PC-9 (cell line): ENCODE measurements at places on chromosomes 3 and 15.

- no peak for DNase-seq
Measured at GRCh38 chr3:107942244-107942643, 148.6 kb downstream of the CD47 start.

GRCh38 chr3:98972155-98972554, 70.7 kb upstream of the DCBLD2 start:
- DNase-seq: no peak

DNA sequence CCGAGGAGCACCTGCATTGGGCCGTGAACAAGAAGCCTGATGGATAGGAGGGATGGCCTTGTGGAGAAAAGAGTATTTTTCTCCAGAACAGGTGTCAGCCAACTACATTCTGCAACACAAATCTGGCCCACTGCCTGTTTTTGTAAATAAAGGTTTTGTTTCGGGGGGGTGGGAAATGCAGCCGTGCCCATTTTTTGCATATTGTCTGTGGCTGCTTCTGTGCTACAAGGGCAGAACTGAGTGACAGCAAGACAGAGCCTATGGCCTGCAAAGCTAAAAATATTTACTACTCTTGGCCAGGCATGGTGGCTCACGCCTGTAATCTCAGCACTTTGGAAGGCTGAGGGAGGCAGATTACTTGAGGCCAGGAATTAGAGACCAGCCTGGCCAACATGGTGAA, 95.9 kb upstream of the AKAP13 start:
- no peak for DNase-seq

- no peak for DNase-seq
Measured at GRCh38 chr3:81732642-81733041, 28.8 kb downstream of the GBE1 start.

- no peak for DNase-seq
Measured at GRCh38 chr15:41849861-41850260, 11.2 kb downstream of the PLA2G4B start.

DNA sequence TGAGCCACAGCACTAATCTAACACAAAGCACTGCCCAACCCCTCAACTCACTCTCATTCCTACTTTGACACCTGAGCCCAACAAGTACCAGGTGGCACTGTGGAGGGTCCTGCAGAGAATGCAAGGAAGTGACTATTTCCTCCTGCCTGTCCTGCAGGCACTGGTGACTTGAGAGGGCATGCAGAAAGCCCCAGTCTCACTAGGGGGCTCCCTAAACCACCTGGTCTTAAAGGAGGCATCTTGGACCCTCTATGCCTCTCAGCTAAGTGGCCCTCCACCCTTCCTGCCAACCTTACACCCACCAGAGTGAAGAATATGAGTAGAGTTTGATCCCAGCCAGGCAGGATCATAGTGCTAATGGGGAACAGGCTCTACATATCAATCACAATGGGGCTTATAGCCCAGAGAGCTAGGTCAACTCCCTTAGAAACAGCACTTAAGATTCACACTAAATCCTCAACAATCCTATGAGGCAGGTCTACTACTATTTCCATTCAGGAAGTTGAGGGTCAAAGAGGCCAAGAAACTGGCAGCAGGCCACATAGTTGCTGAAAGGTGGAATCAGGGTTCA, 15.2 kb downstream of the TRAIP start:
- no peak for DNase-seq

- no peak for DNase-seq
Measured at GRCh38 chr3:10188804-10189556, 24.3 kb downstream of the IRAK2 start.

- DNase-seq: no peak
Measured at GRCh38 chr3:104835376-104835775, 531.3 kb upstream of the ALCAM start.

DNA sequence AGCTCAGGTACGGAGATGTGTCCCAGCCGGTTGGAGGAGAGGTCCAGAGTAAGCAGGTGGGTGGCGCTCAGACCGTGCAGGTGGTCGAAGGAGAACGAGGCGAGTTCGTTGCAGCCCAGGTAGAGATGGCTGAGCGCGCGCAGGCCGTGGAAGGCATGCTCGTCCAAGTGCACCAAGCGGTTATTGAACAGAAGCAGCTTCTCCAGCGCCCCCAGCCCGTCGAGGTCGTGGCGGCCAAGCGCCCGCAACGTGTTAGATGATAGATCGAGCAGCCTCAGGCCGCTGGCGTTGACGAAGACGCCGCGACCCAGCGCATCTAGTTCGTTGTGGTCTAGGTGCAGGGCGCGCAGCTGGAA, 648 bp downstream of the AMIGO3 start:
- no peak for DNase-seq

DNA sequence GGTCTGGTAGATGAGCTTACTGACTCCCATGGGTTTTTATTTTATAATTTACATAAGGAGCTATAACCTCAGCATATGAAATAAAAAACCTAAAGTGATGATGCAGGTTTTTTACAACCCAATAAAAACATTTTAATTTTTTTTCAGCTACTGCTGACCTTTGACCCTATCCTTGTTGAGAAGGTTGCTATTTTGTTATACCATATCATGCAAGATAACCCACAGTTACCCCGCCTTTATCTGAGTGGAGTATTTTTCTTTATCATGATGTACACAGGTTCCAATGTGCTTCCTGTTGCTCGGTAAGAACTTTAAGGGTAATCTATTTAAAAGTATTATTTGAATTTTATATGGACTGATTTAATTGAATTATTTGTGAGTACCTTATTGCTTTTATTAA, 70.8 kb downstream of the DNAJC13 start:
- no peak for DNase-seq

DNA sequence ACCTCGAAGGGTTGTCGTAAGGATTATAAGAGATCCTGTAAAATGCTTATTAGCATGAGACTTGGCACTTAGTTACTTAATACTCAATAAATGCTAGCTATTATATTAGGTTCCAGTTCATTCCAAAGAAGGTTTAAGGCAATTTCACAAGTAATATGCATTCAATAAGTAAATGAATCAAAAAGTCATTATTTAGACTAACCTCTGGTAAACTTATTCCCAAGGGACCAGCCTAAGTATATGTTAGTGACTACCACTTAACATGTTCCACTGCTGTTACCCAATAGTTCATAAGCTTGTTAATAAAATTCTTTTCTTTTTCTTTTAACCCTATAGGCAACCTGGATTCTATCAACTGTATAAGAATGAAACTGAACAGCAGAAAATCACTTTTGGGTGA, 5.1 kb downstream of the PDCD10 start:
- no peak for DNase-seq

GRCh38 chr3:72641684-72642083, 206.6 kb downstream of the SHQ1 start:
- DNase-seq: no peak

GRCh38 chr3:187131981-187132380, 7.3 kb downstream of the RPL39L start:
- DNase-seq: no peak

DNA sequence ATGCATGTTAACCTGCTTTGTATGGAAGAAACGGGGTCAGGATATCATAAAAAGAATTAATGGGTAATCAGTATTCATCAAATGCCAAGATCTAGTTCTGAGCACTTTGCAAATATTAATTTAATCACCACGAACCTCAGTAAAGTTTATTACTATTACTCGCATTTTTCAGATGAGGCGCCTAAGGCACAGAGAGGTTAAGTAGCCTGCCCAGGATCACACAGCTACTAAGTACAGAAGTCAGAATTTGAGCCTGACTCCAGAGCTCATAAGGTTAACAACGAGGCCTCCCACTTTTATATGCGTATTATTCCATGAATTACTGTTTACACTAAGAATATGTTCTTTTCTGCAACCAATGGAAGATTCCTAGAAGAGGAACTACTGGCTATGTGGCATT, 109.6 kb upstream of the KLF13 start:
- no peak for DNase-seq

DNA sequence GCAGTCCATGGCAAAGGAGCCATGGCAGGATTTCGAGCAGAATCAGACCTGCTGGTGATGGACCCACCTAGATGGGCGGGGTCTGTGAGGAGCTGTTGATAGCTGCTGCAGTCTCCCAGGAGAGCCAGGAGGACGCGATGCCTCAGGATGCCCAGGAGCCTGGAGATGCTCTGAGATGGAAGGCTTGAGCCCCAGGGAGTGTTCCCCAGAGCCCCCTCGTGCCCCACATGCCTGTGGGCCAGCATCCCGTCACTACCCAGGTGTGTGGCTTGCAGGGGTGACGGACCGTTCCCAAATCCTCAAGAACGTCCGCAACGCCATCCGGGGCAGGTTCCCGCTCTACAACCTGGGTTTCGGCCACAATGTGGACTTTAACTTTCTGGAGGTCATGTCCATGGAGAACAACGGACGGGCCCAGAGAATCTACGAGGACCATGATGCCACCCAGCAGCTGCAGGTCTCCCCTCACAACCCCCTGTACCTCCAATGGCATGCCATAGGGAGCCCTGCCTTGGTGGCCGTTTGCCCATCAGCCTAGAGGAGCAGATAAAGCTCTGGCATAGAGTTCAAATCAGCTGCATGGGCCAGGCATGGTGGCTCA, 6.7 kb downstream of the ITIH1 start:
- DNase-seq: no peak

GRCh38 chr3:168104361-168104760, 8.6 kb upstream of the GOLIM4 start:
- DNase-seq: no peak

GRCh38 chr3:98553021-98553563, 21.3 kb downstream of the GPR15 start:
- DNase-seq: no peak

DNA sequence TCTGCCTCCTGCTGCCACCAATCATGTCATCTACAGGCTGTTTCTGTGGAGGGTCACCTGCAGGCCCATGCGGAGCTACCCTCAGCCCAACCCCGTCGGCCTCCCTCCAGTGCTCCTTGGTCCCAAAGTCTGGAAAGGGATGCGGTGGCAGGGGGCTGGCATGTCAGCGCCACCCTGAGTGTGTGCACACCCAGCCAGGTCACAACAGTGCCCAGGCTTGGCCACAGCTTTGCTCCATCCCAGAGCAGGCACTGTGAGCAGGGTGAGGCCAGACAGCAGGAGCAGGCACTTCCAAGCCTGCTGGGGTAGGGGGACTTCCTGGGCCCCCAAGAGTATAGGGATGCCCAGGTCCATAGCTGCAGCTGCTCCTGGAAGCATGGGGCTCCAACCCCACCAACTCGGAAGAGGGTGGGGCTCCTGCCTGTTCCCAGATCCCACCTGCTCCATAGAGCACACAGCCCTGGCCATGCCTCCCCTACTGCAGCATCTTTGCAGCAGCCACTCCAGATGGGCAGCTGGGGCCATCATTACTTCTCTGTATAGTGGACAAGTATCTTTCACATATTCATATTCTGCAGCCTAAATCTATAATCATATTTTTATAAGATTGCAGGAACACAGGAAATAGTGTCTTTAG, 109.3 kb downstream of the CBLB start:
- peak; percentile 3 for DNase-seq

- no peak for DNase-seq
Measured at GRCh38 chr15:92664178-92664900, 8.8 kb upstream of the FAM174B start.

- DNase-seq: no peak
Measured at GRCh38 chr3:13544293-13544831, 4.6 kb upstream of the FBLN2 start.

GRCh38 chr15:57865294-57865693, 158.8 kb downstream of the POLR2M start:
- DNase-seq: no peak

DNA sequence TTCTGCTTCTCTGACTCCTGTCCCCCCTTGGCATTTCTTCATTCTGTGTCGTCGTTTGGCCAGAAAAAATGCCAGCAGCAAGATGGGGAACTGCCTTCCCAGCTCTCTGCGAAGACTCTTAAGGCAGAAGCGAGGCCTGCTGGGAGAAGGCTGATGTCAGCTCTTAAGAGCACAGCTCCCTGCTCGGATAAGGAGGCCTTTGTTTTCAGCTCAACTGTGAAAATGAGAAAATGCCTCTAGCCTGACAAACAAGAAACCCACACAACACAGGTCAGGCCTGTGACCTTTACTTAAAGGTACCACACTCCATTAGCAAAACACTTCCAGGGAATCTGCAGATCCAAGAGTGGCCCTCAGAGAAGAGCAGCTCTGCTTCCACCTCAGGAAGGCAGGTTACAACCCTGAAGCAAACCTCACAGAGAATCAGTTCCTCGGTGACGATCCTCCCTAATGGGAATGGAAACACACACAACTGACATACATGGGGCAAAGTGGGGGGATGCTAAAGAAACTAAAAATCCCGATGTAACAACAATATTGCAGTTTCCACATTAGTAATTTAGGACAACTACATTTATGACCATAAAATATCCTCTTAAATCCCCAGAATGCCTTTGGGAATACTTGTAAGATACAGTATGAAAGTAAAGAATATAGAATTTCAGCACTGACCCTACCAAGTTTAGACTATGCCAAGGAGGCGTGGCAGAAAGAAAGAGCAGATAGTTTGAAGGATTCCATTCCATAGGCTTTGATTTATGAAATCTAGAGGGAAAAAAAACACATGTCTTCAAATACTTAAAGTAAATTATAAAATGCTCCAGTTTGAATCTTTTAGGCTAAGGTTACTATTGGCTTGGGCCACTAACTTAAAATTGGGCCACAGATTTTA, 52.1 kb downstream of the VGLL4 start:
- peak; percentile 57 for DNase-seq

DNA sequence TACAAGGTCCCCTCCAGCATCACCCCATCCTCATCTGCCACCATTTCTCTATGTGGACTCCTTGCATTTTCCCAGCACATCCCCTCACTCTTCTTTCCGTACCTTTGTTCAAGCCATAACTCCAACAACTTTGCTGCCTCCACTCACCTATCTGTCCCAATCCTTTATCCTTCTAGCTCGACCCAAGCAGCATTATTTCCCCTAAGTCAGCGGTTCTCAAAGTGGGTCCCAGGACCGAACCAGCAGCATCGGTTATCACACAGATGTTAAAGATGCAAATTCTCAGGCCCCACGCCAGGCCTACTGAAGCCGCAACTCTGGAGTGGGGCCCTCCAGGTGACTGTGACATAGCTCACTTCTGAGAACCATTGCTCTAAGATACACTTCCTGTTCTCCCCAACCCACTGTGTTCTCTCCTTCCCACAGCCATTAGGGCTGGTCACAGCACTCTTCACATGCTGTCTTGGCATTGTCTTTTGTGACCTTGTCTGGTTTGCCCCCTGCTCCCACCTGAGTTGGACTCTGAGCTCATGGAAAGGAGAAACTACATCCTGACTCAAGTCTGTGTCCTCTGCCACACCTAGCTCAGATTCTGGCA, 56.2 kb downstream of the AAGAB start:
- DNase-seq: no peak

GRCh38 chr3:34881026-34881425, 758.3 kb upstream of the ARPP21 start:
- no peak for DNase-seq
